ENCODE measurements at places on chromosomes 4 and X. TPM values are rescaled to one million over a fixed set of nuclear protein-coding genes. Genes with fewer than 3 reads are reported as not detected.

- DNase-seq = no peak
These were observed 82.7 kb upstream of the MAML3 start for GRCh38 chr4:140236654-140237169.

The ARHGEF9 gene
- 40.0 TPM for total RNA-seq

- no peak for DNase-seq
These were observed 29.6 kb downstream of the TRIM2 start for GRCh38 chr4:153233761-153234371.

DNA sequence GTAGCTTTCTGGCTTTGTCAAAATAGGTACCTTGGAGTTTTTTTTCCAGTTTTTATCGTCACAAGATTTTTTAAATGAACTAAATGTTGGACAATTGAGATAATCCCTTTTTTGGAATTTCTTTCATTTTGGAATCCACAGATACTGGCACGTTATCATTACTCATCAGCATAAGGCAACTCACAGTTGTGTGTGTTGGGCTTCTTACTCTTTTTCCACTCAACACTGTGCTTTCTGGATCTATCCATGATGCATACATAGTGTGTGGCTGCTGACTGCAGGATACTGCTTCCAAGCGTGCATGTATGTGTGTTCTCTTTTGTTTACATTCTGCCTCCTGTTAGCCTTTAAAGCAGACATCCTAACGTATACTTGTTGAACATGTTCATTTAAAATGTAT lies 113.5 kb upstream of the FAM9A start:
- no peak for DNase-seq

The SULT1B1 gene
- total RNA-seq = 294 TPM

The TMEM128 gene
- total RNA-seq = 20.0 TPM

GRCh38 chrX:72060196-72060920 lies 71.4 kb downstream of the RTL5 start:
- DNase-seq = no peak

GRCh38 chr4:133154725-133155124 lies 5.6 kb downstream of the PCDH10 start:
- DNase-seq = no peak

The SH2D1A gene
- total RNA-seq = 0.34 TPM

The CENPVL3 gene
- not detected for total RNA-seq

DNA sequence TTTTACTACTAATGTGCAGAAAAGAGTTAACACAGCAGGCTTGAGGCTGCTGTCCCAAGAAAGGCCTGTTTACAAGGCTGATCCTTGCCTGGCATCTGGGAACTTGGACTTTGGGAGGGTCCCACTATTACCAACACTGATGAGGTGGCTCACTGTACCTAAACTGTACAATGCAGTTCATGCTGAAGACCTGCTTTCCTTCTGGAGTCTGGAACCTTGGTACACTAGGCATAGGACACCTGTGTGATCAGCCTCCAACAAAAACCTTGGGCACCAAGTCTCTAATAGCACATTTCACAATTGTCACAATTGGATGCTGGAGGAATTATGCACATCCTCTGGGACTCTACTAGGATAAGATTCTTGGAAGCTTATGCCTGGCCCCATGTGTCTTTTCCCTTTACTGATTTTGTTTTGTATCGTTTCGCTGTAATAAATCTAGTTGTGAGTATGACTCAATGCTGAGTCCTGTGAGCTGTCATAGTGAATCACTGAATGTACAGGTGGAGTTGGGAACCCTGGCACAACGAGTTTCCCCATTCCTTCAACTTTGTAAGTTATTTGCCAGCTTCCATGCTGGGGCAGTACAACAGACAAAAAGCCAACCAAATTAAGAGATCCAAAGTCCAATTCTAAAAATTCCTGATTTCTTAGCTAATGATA lies 45.9 kb downstream of the TEC start:
- DNase-seq = no peak

- no peak for DNase-seq
These were observed 57.7 kb upstream of the UGT2B7 start for GRCh38 chr4:69038582-69038981.

- no peak for DNase-seq
These were observed 183.8 kb upstream of the VCX3A start for GRCh38 chrX:6718766-6719165.

GRCh38 chr4:155428128-155428527 lies 51.4 kb upstream of the MAP9 start:
- no peak for DNase-seq

DNA sequence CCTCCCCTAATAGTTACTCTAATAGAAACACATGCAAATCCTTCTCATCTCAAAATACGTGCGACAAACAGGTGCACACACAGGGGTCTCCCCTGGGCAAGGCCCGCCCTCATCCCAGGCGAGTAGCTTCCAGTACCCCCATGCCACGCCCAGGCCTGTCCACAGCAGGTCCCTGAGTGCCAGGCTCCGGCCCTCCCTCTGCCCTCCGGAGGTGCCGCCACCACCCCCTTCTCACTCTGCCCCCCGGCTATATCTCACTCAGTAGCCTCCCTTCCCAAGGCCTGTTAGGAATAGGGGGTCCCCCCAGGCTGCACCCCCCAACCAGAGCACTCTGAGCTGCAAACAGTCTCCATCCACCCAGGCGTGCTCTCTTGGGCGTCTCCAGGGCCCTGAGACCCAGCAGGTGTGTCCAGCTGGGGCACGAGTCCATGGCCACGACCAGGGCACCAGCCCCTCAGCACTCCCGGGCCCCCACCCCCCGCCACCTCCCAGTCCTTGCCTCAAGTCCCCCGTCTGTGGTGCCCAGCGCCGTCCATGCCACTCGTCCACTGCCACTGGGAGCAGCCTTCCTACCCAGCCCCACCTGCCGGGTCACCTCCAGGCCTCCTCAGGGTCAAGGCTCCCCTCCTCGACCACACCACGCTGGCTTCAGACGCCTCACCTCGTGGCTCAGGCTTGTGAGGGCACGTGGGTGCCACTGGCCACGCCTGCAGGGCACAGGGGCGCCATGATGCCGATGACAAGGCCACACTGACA lies 41.7 kb downstream of the FAM53A start:
- DNase-seq = no peak

- peak; percentile 51 for DNase-seq
These were observed 29.1 kb upstream of the GAB1 start for GRCh38 chr4:143307531-143307930.

DNA sequence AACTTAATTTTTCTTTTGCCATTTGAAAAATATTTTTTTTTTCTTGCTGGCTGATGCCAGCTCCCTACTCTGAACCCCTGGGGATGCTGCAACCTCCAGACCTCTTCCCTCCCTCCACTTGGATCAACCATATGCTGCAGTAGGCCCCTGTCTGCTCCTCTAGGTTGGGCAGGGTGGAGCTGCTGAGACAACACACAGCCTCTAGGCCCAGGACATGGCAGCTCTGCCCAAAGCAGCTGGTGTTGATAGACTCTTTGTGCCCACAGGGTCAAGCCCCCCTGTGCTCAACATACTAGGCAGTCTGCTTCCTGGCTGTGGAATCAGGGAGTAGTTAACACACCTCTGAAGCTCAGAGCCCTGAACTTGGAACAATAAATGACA lies 19.9 kb upstream of the CLNK start:
- no peak for DNase-seq

The MTM1 gene
- 66.6 TPM for total RNA-seq

- DNase-seq = no peak
These were observed 15.9 kb upstream of the SPARCL1 start for GRCh38 chr4:87545052-87545451.

DNA sequence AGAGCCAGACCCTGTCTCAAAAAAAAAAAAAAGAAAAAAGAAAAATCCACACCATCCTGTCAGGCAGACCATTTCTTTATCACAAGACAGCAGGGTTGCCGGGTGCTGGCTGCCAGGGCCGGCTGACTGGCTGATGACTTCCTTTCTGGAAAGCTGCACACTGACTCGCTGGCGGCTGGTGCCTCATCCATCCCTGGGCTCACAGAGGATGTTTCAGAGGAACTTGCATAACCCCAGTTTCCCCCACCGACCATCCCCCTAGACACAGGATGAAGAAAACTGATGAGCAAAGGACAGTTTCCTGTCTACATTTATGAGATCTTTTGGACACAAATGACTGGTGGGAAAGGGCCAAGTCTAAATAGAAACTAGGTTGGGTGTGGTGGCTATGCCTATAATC lies 14.1 kb downstream of the HPSE start:
- peak; percentile 49 for DNase-seq

The KLKB1 gene
- 1.2 TPM for total RNA-seq

The CXorf38 gene
- total RNA-seq = 15.5 TPM

The LPAR4 gene
- total RNA-seq = 0.50 TPM

The SLC16A2 gene
- total RNA-seq = 2.1 TPM

The AMMECR1 gene
- 9.7 TPM for total RNA-seq

GRCh38 chr4:182808673-182809416 lies 108.3 kb downstream of the DCTD start:
- no peak for DNase-seq

- no peak for DNase-seq
These were observed 260.5 kb downstream of the TMA16 start for GRCh38 chr4:163755013-163755412.

GRCh38 chr4:173370130-173370476 lies 651 bp upstream of the SAP30 start:
- DNase-seq = peak; percentile 70

- no peak for DNase-seq
These were observed 484.5 kb downstream of the PACRGL start for GRCh38 chr4:21184788-21185187.

The SPATA4 gene
- total RNA-seq = not detected

GRCh38 chr4:79174490-79175252 lies 151.2 kb downstream of the NAA11 start:
- DNase-seq = no peak

DNA sequence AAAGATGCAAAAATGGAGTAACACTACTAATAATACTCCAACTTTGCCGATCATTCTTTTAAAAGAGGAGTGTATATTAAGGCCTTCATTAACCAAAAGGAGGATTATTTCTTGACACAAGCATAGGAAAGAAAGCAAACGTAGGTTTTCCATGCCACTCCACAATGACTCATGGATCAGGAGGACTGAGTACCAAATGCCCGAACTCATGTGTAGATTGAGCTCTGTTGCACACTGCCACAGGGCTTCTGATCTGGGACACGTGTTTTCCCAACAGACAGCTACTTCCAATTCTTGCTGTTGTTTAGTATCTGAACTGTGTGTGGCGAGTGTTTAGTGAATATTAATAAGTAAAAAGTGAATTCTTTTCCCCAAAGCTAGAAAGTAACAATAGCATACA lies 131.2 kb downstream of the LDB2 start:
- no peak for DNase-seq

- DNase-seq = no peak
These were observed 899 bp upstream of the ZFP92 start for GRCh38 chrX:153410373-153410772.

The GPR173 gene
- 0.67 TPM for total RNA-seq

The USP51 gene
- 0.21 TPM for total RNA-seq

- no peak for DNase-seq
These were observed 105.6 kb downstream of the AMELX start for GRCh38 chrX:11398785-11399184.

The FABP2 gene
- 104 TPM for total RNA-seq

- DNase-seq = no peak
These were observed 200.6 kb upstream of the PGRMC2 start for GRCh38 chr4:128488055-128488705.

The UGT8 gene
- 50.9 TPM for total RNA-seq

- DNase-seq = no peak
These were observed 39.6 kb upstream of the MBTPS2 start for GRCh38 chrX:21799767-21800166.

- DNase-seq = no peak
These were observed 197.1 kb upstream of the UGT8 start for GRCh38 chr4:114401483-114401882.

DNA sequence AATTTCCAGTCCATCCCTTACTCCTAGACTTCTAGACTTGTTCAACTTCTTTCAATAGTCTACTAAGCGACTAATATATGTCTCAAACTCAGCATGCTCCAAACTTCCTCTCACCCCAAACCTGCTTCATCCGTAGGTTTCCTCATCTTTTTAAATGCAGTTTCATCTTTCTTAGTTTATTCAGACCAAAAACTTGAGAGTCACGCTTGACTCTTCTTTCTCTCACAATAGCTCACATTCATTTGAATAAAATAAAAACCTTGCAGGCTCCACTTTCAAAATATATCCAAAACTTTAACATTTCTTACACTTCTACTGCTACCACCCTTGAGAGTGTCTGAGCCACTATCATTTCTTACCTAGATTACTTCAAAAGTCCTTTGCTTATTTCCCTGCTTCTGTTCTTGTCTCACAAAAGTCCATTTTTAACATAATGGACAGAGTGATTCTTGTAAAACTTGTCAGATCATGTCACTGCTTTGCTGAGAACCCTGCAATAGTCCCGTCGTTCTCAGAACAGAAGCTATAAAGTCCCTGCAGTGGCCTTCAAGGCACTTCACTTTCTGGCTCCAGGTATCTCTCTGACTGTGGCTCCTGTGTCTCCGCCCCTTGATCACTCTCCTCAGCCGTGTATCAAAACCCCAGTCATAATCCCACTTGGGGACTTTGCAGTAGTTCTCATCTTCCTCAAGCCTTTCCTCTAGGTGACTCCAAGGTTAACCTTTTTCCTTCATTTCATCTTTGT lies 167.6 kb downstream of the ARHGAP24 start:
- DNase-seq = no peak

DNA sequence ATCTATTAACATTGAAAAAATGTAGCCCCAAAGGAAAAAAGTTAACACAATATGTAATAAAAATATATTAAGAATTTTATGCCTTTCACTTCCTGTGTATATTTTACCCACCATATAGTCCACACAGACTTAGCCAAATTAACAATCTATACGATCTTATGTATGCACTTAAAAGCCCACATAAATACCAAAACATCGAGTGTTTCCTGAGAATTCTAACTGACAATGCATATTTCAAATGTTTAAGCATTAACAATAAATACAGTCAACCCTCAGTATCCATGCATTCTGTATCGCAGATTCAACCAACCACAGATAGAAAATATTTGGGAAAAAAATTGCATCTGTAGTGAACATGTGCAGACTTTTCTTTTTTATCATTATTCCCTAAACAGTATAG lies 226.8 kb downstream of the COL25A1 start:
- DNase-seq = no peak

The RAP2C gene
- 25.3 TPM for total RNA-seq

- no peak for DNase-seq
These were observed 173.9 kb downstream of the PDGFRA start for GRCh38 chr4:54402880-54403480.

GRCh38 chr4:115674485-115674884 lies 561.1 kb upstream of the NDST4 start:
- no peak for DNase-seq

DNA sequence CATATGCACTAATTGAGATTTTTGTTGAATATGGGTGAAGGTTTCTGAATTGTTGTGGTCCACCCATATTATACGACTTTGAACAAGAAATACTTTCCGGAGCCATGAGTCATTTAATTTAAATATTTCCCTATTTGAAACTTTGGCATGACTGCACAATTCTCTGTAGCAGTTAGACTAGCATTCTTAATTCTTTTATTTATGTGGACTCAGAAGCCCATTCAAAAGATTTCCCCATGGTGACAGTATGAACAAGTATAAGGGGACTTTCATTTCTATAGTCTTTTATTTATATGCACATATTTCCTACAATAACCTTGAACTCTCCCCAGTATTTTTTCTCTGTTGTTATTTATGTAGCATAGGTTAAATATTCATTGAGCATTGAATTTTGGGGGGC lies 72.6 kb downstream of the DTHD1 start:
- DNase-seq = no peak
